Esophagus squamous epithelium (tissue), 5 donors: ENCODE measurements at places on chromosomes 16 and 17.
A peak's percentile ranks its signal among the peaks of the same experiment; 100 is the strongest.

GRCh38 chr17:73324160-73324475, 12.3 kb upstream of the CDC42EP4 start:
- peak overlapping the region; percentile 27 for H3K27ac ChIP-seq
- no peak for DNase-seq
- no peaks in the 10 kb centered on the region for H3K27me3 ChIP-seq
- no peak overlapping the region for H3K4me3 ChIP-seq
- H3K36me3 ChIP-seq: no peaks in the 10 kb centered on the region

- no peaks in the 10 kb centered on the region for H3K36me3 ChIP-seq
- H3K27me3 ChIP-seq: no peaks in the 10 kb centered on the region
Observed at GRCh38 chr17:43877451-43878155, 29.7 kb downstream of the MPP2 start.

DNA sequence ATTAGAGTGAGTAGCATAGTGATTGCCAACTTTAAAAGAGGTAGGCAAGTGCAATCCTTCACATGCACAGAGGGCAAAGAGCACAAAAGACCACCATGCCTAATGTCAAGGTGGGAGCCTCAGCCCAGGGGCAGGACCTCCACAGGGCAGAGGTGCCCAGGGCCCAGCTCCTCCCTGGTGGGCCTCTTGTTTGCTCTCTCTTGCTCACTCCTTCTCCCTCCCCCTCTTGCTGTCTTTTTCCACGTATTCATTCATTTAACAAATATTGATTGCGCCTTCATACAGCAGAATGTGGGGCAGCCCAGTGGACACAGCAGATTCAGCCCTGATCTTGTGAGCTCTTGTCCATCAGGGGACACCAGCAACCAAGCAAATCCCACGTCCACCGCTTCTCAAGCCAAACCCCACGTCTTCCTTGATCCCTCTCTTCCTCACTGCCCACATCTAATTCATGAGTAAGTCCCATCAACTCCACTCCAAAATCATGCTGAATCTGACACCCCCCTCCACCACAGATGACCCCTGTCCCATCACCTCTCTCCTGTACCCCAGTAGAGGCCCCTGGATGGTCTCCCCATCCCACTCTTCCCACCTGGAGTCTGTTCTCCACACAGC, 44.1 kb upstream of the RPL38 start:
- no peak overlapping the region for H3K4me3 ChIP-seq
- no peaks in the 10 kb centered on the region for H3K4me1 ChIP-seq
- no peaks in the 10 kb centered on the region for H3K36me3 ChIP-seq
- no peak overlapping the region for H3K27ac ChIP-seq
- peaks cover 70% of the 10 kb centered on the region for H3K27me3 ChIP-seq
- no peak for DNase-seq

- H3K4me3 ChIP-seq: no peak overlapping the region
- H3K4me1 ChIP-seq: no peaks in the 10 kb centered on the region
- no peak overlapping the region for H3K27ac ChIP-seq
- DNase-seq: no peak
- peaks cover 87% of the 10 kb centered on the region for H3K36me3 ChIP-seq
Observed at GRCh38 chr16:88730632-88731607, 24.6 kb downstream of the CTU2 start.

- no peak overlapping the region for H3K4me3 ChIP-seq
- DNase-seq: no peak
- H3K27ac ChIP-seq: no peak overlapping the region
- H3K4me1 ChIP-seq: no peaks in the 10 kb centered on the region
- no peaks in the 10 kb centered on the region for H3K36me3 ChIP-seq
Observed at GRCh38 chr17:74134991-74135390, 68.5 kb upstream of the RPL38 start.

- peaks cover 6% of the 10 kb centered on the region for H3K36me3 ChIP-seq
- peaks cover 42% of the 10 kb centered on the region for H3K4me1 ChIP-seq
- no peak overlapping the region for H3K4me3 ChIP-seq
- H3K27me3 ChIP-seq: no peaks in the 10 kb centered on the region
- H3K27ac ChIP-seq: peak overlapping the region; percentile 40
Observed at GRCh38 chr17:4229627-4230541, 33.9 kb downstream of the ANKFY1 start.

GRCh38 chr16:88473666-88474534, 20.8 kb downstream of the ZFPM1 start:
- no peak for DNase-seq
- H3K4me3 ChIP-seq: no peak overlapping the region
- no peaks in the 10 kb centered on the region for H3K4me1 ChIP-seq
- H3K27ac ChIP-seq: no peak overlapping the region
- no peaks in the 10 kb centered on the region for H3K27me3 ChIP-seq

GRCh38 chr17:71407981-71408380, 712.8 kb upstream of the SOX9 start:
- H3K4me3 ChIP-seq: no peak overlapping the region
- no peak for DNase-seq
- H3K27me3 ChIP-seq: no peaks in the 10 kb centered on the region
- no peak overlapping the region for H3K27ac ChIP-seq
- no peaks in the 10 kb centered on the region for H3K36me3 ChIP-seq
- peaks cover 19% of the 10 kb centered on the region for H3K4me1 ChIP-seq

DNA sequence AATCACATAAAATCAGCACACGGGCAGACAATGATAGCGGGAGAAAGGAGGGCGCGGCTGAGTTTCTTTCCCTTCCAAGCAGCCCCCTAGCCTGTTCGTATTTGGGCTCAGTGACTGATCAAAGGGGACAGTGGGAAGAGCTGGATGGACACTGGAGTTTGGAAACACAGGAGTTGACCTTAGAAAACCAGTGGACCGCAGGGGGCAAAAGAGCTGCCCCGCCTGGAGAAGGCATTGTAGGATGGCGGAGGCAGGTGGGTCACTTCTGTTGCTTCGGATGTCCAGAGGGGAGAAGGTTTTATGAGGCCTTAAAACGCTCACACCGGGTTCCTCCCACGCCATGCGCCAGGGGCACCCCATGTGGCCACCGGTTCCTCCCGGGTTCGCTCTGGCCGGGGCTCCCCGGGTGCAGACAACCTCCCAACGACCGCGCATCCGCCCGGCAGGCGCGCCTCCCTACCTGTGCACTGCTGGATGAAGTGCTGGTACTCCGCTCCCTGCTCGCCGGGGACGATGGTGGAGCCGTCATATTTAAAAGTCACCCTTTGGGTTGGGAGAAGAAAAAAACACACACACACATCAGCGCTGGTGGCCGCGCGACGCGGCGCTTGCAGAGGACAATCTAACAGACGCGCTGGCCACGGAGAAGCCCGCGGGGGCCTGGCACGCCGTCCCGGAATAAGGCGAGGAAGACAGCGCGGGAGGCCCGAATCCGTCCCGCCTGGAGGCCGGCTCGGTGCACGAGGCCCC, 662 bp downstream of the COTL1 start:
- H3K27ac ChIP-seq: peak overlapping the region; percentile 90
- H3K36me3 ChIP-seq: no peaks in the 10 kb centered on the region
- H3K4me1 ChIP-seq: peaks cover 24% of the 10 kb centered on the region
- DNase-seq: no peak

- H3K4me1 ChIP-seq: peaks cover 20% of the 10 kb centered on the region
- H3K27me3 ChIP-seq: no peaks in the 10 kb centered on the region
Observed at GRCh38 chr16:23072084-23072599, 77.1 kb downstream of the USP31 start.

GRCh38 chr17:1710807-1711553, 803 bp upstream of the TLCD2 start:
- peaks cover 29% of the 10 kb centered on the region for H3K4me1 ChIP-seq
- peaks cover 8% of the 10 kb centered on the region for H3K36me3 ChIP-seq
- no peak for DNase-seq

- DNase-seq: no peak
- H3K4me1 ChIP-seq: peaks cover 52% of the 10 kb centered on the region
- H3K27me3 ChIP-seq: no peaks in the 10 kb centered on the region
- H3K36me3 ChIP-seq: no peaks in the 10 kb centered on the region
- H3K4me3 ChIP-seq: no peak overlapping the region
- H3K27ac ChIP-seq: no peak overlapping the region
Observed at GRCh38 chr16:85517154-85517553, 96.0 kb upstream of the GSE1 start.

DNA sequence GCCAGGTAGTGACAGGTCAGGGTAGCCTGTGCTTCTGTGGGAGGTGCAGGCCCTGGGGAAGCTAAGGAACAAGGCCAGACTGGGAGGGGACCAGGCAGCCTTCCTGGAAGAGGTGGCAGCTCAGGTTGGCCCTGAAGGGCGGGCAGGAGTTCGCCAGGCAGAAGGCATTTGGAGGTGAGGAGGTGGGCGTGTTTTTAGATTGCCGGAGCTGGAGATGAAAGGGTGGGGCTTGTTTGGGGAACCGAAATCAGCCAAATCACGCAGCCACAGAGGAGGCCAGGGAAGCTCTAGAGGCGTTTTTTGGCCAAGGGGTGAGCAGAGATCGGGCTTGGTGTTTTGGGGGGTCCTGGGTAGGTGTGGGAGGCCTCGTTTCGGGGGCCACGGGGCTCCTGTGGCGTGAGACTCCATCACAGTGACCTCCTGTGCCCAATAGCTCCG, 7.6 kb downstream of the ADCY7 start:
- DNase-seq: no peak
- H3K36me3 ChIP-seq: peaks cover 25% of the 10 kb centered on the region
- H3K4me1 ChIP-seq: no peaks in the 10 kb centered on the region
- H3K27me3 ChIP-seq: no peaks in the 10 kb centered on the region
- H3K27ac ChIP-seq: peak overlapping the region; percentile 79

GRCh38 chr16:969508-970385, 1.0 kb downstream of the LMF1 start:
- no peaks in the 10 kb centered on the region for H3K27me3 ChIP-seq
- H3K4me3 ChIP-seq: peak overlapping the region; percentile 63
- H3K4me1 ChIP-seq: peaks cover 9% of the 10 kb centered on the region
- no peak for DNase-seq

GRCh38 chr17:66900126-66901010, 64.1 kb upstream of the CACNG4 start:
- no peaks in the 10 kb centered on the region for H3K36me3 ChIP-seq
- DNase-seq: no peak
- no peak overlapping the region for H3K27ac ChIP-seq
- H3K27me3 ChIP-seq: no peaks in the 10 kb centered on the region
- H3K4me3 ChIP-seq: no peak overlapping the region

DNA sequence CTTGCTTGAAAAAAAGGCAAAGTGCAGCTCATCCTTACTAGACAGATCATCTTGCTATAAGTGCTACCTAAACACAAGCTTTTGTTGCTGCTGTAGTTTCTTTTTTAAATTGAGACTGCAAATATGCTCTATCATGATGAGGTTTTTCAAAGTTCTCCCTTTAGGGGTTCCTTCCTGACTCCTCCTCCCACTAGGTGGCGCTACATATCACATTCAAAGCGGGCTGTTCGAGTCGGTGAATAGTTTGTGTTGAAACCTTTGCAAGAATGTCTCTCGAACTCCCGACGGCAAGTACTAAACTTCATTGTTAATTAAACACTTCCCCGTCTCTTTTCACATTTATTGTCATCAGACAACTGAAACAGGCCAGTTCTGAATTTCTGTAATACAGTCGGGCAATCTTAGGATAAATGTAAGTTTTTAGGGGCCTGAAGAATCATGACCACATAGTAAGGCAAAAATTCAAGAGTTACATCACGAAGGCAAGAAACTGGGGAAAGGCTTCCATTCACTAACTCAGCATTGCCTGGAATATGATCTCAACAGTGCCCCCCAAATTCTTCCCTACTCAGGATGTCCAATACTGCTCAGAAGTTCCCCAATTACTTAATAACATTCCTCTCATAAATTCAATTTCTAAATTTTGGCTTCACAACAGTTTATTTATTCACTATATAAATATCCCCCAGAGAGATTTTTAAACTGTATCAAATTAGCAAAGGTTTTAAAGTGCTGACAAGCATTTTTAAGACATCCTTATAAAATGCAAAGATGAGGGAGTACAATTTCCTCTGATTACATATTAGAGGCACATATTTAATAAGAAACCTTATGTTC, 6.7 kb downstream of the HS3ST3A1 start:
- no peak overlapping the region for H3K4me3 ChIP-seq
- H3K4me1 ChIP-seq: no peaks in the 10 kb centered on the region
- H3K27me3 ChIP-seq: no peaks in the 10 kb centered on the region
- no peaks in the 10 kb centered on the region for H3K36me3 ChIP-seq

DNA sequence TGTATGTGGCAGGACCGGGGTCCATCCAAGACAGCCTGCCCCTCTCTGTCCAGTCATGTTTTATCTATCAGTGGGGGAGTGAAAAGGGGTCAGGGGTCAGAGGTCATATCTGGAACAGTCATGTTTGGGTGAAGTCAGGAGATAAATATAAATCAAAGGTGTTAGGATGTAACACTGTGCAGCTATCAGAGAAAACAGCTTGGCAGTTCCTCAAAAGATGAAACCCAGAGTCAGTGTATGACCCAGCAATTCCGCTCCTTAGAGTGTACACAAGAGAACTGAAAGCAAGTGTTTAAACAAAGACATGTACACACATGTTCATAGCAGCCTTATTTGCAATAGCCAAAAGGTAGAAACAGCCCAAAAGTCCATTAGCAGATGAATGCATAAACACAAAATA, 361.3 kb downstream of the FOXL1 start:
- H3K27me3 ChIP-seq: no peaks in the 10 kb centered on the region
- DNase-seq: no peak
- no peaks in the 10 kb centered on the region for H3K36me3 ChIP-seq
- H3K4me3 ChIP-seq: no peak overlapping the region

DNA sequence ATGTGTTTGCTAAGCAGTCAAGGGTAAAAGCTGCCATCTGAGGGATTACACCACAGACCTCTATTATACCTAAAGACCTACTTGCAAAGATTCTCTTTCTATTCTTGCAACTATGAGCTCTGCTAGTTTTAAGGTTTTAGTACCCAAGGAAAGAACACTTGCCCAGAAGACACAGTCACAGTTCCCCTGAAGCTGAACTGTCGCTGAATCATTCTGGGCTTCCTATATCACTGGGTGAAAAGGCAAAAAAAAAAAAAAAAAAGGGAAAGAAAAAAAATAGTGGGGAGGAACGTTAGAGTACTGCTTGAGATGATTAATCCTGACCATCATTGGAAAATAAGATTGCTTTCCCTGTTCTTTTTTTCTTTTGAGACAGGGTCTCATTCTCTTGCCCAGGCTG, 37.9 kb downstream of the LYRM1 start:
- no peak overlapping the region for H3K4me3 ChIP-seq
- no peaks in the 10 kb centered on the region for H3K36me3 ChIP-seq
- no peak for DNase-seq
- no peak overlapping the region for H3K27ac ChIP-seq
- H3K4me1 ChIP-seq: no peaks in the 10 kb centered on the region
- H3K27me3 ChIP-seq: no peaks in the 10 kb centered on the region

- peaks cover 4% of the 10 kb centered on the region for H3K4me1 ChIP-seq
- H3K4me3 ChIP-seq: no peak overlapping the region
- no peak for DNase-seq
- H3K27ac ChIP-seq: no peak overlapping the region
- H3K36me3 ChIP-seq: no peaks in the 10 kb centered on the region
- H3K27me3 ChIP-seq: peaks cover 4% of the 10 kb centered on the region
Observed at GRCh38 chr17:47857551-47858455, 6.8 kb upstream of the SP6 start.
